Body of pancreas (tissue), 4 donors: ENCODE measurements at places on chromosomes 6 and 20. TPM values are rescaled to one million over a fixed set of nuclear protein-coding genes. Genes with fewer than 3 reads are reported as not detected.

DNA sequence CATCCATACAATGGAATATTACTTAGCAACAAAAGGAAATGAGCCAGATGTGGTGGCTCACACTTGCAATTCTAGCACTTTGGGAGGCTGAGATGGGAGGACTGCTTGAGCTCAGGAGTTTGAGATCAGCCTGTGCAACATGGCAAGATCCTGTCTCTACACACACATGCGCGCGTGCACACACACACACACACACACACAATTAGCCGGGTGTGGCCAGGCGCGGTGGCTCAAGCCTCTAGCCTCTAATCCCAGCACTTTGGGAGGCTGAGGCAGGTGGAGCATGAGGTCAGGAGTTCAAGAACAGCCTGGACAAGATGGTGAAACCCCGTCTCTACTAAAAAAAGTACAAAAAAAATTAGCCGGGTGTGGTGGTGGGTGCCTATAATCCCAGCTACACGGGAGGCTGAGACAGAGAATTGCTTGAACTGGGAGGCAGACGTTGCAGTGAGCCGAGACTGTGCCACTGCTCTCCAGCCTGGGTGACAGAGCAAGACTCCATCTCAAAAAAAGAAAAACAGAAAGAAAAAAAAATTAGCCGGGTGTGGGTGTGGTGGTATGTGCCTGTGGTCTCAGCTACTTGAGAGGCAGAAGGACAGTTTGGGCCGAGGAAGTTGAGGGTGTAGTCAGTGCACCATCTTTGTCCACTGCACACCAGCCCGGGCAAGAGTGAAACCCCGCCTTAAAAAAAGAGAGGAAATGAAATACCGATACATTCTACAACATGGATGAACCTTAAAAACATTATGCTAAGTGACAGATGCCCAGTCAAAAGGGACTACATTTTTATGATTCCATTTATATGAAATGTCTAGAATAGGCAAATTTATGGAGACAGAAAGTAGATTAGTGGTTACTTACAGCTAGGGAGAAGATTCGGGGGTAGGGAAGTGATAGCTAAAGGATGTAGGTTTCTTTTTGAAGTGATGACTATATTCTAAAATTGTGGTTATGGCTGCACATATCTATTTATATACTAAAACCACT lies 52.5 kb downstream of the RBL1 start:
- no peak for DNase-seq

DNA sequence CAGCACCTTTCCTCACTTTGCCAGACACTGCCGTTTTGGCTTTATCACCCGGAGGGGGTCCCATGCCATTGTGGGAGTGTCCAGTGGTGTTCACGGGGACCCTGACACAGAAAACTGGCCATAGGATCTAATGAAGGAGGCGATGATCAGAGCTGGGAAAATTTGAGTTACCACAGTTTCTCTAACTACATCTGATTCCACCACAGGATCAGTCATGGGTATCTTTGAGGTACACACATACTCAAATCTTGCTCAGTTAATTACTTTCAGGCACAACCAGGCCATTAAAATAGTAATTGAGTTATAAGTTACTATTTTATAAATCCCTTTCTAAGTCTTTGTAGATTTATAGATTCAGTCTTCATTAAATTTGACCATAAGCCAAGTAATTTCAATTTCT lies 215.1 kb downstream of the PRL start:
- no peak for DNase-seq

DNA sequence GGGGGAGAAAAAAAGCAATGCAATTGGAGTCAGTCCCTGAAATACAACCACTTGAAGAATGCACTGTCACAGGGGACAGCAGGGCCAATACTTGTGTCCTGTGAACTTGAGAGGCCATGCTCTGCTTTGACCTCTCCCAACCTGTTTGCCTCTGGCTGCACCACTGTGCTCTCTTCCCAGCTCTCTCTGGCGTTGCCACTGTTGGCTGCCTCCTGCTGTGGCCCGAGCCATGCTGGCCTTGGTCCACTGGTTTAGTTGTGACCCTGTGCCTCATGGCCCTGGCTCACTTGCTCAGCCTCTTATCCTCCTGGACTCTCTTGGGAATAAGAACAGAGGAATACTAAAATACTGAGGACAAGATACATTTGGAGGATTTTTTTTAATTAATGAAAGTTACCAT lies 14.5 kb upstream of the FBXO30 start:
- no peak for DNase-seq

- DNase-seq: no peak
Measured at GRCh38 chr6:51934098-51934497, 153.3 kb downstream of the PKHD1 start.

- DNase-seq: no peak
Measured at GRCh38 chr6:143176090-143177021, 115.7 kb downstream of the AIG1 start.

GRCh38 chr20:64072498-64073063 lies 6.7 kb downstream of the RGS19 start:
- no peak for DNase-seq

DNA sequence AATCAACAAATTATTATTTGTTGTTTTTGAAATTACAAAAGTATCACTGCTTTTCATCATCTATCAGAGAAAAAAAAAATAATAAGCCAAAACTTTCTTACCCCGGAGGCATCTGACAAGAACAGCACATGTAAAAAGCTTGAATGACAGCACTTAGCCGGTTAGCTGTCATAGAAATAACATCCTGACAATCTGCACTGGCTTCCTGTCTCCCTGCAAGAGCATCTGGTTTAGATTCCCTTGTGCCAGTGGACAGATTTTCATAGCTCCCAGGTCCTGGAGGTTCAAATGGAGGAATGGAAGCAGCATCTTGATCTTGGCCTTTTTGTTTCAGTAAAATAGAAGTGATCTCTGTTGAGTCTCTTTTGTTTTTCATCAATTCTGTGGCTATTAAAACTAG lies 74.8 kb downstream of the HACE1 start:
- no peak for DNase-seq

DNA sequence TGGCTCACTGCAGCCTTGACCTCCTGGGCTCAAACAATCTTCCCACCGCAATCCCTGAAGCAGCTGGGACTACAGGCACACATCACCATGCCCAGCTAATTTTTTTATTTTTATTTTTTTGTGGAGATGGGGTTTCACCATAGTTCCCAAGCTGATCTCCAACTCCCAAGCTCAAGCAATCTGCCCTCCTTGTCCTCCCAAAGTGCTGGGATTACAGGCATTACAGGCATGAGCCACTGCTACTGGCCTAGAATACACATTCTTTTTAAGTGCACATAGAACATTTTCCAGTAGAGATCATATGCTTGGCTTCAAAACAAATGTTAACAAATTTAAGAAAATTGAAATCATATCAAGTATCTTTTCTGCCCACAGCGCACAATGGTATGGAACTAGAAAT lies 176.8 kb upstream of the MARCKS start:
- DNase-seq: no peak

- no peak for DNase-seq
Measured at GRCh38 chr6:115203381-115203780, 857.3 kb downstream of the FRK start.

- DNase-seq: no peak
Measured at GRCh38 chr20:11814267-11814666, 103.4 kb upstream of the BTBD3 start.

PROKR2 gene
- not detected for total RNA-seq

ULBP1 gene
- total RNA-seq: not detected

GABRR1 gene
- not detected for total RNA-seq

SIRPD gene
- not detected for total RNA-seq

SLC17A9 gene
- total RNA-seq: 4.9 TPM

RHAG gene
- total RNA-seq: not detected
